NB4 (cell line): ENCODE measurements at places on chromosomes 13 and 19.

- DNase-seq: no peak
Measured at GRCh38 chr13:109955598-109955997, 169.2 kb upstream of the IRS2 start.

DNA sequence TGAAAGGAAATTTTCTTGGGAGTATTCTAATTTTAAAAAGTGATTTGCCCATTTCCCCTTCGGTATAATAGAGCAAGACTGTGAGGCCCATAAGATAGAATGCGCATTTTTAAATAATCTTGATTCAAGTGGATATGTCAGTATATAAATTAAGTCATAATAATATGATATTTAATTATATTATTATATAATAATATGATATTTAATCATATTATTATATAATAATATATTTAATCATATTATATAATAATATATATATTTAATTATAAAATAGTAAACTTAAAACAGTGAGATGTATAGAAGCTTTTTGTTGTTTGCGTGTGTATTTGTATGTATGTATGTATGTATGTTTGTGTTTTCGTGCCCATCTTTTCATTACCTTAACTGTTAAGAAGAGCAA lies 682.5 kb downstream of the PCDH9 start:
- DNase-seq: no peak

DNA sequence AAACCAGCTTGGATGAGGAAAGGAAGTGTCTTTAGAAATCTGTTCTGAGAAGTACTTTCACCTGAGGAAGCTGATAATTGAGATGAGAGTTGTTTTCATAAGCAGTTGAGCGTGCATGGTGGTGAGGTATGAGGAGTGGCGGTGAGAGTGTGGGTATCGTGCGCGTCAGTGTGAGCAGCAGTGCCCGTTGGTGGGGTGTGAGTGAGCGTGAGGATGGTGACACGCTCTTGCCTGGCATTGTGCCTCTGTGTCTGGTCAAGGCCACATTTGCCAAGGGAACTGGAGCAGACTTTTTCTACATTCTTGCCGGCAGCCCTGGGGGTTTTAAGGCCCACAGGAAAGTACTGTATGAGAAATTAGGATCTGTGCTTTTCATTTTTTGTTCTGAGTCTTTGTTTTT lies 36.5 kb upstream of the TEX29 start:
- DNase-seq: no peak

- peak; percentile 4 for DNase-seq
Measured at GRCh38 chr13:97781891-97782305, 171.6 kb upstream of the IPO5 start.

GRCh38 chr13:113877149-113877990 lies 13.5 kb upstream of the GAS6 start:
- no peak for DNase-seq

GRCh38 chr19:38287604-38288003 lies 16.4 kb upstream of the C19orf33 start:
- DNase-seq: peak; percentile 63

- DNase-seq: no peak
Measured at GRCh38 chr13:106755542-106755941, 187.6 kb upstream of the ARGLU1 start.

DNA sequence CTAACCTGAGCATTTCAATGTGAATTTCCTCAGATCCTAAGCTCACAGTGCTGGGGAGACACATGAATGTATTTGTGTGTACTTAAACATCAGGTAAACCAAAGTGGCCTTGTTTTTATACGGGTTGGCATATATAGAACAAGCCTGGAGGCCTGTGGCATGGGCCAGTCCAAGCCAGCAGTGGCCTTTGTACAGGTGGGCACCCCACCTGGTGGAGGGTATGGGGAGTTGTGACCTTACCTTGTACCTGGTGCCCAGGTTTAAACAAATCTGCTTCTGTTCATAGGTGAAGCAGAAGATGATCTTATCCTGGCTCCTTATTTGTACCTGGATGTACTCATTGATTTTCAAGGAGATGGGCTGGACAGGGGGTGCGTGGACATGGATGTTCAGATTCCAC lies 71.0 kb downstream of the ERICH6B start:
- no peak for DNase-seq

DNA sequence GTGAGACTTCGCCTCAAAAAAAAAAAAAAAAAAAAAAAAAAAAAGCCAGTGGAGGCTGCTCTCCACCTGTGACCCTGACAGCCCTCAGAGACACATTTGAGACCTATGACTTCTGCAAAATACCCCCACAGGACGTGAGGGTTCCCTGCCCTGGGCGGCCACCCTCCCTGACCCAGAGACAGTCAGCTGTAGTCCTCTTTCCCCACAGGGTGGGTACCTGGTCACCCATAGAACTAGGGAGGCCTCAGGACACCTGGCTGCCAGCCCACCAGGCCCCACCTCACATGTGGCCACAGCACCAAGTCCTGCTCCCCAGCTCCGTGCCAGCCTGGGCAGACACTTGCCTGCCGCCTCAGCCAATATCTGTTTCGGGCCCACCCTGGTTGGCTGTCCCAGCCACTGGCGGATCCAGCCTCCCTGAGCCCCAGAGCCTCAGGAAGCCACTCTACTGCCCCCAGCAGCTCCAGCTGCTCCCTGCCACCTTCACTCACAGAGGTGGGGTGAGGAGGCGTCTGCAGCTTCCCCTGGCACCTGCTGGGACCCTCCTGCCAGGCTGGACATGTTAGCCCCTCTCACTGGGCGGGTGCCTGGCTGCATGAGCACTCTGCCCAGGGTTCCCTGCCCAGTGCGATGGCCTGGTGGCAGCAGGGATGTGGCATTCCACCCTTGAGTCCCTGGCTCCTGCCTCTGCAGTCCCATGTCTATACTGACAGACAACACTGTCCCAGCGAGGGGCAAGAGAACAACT lies 6.9 kb downstream of the MKNK2 start:
- no peak for DNase-seq

DNA sequence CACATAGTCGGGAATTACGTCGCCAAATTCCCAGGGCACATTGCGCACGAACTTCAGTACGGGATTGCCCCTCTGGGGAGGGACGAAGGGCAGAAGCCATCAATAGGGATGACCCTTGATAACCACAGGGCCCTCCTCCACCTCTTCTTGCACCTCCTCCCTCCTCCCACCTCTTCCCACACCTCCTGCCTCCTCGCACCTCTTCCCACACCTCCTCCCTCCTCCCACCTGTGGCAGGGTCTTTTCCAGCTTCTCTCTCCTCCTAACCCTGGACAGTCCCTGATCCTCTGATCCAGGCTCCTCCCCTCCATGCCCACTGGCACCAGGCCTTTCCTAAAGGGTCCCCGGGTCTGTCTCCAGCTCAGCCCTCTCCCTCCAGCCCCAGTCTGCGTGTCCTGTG lies 3.4 kb downstream of the ERCC1 start:
- no peak for DNase-seq

- peak; percentile 43 for DNase-seq
Measured at GRCh38 chr19:48918801-48919247, 14.7 kb upstream of the DHDH start.

- DNase-seq: no peak
Measured at GRCh38 chr13:98320561-98321105, 143.6 kb upstream of the RNF113B start.

- no peak for DNase-seq
Measured at GRCh38 chr13:42876270-42876714, 94.9 kb downstream of the FAM216B start.

DNA sequence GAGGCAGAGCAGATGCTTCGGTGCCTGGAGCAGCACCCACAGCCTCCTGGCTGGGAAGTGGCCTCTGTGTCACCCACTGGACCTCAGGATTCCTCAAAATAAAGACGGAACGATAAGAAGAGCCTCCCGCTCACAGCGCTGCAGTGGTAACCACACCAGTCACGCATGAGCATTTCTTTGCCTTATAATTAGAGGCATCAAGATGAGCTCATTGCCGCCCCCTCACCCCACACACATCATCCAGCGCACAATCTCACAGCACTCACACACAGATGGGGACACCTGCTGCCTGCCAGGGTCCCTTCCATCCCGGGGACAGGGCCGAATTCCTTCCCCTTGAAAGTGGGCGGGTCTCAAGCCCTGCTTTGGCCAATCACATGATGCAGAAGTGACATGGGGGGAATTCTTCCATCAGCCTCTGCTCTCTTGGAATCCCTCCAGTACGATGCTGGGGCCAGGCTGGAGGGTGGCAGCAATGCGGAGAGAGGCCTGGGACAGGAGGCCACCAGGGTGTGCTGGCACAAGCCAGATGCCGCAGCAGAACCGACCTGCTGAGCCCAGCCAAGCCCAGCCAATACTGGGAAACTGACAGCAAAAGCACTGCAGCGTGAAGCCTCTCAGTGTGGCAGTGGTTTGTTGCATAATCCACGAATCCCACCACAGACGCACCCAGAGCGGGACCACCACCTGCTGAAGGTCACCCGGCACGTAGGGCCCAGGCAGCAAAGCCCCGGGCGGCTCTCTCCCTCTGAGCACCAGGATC lies 16.0 kb downstream of the PIP5K1C start:
- no peak for DNase-seq

DNA sequence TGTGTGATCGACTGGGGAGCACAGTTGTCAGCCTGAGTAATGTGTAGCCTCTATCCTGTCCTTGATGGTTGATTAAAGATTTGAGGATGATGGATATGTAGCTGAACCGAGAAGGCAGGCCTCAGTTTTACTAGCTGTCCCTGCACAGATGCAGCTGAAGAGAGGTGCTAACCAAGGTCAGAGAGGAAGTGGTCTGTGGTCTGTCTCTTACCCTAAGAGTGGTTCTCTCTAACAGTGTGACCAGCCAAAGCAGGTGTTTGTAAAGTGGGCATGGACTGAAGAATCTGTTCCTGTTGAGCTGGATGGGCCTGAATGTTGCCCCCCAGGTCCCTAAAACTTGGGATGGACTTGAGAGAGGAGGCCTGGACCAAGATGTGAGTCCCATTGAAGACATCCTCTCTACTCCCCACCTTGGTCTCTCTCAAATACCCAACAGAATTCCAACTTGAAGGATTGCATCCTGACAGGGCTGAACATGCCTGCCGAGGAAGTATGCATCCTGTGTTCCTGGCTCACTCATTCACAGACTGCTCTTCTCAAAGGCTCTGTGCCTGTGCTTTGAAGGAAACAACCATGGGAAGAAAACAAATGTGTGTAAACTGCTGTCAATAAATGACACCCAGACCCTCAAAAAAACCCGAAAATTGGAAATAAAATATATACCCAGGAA lies 223.8 kb downstream of the MAB21L1 start:
- peak; percentile 8 for DNase-seq

GRCh38 chr13:33441015-33441414 lies 155.5 kb upstream of the STARD13 start:
- peak; percentile 19 for DNase-seq

GRCh38 chr13:50128428-50128931 lies 113.2 kb downstream of the KCNRG start:
- DNase-seq: no peak

DNA sequence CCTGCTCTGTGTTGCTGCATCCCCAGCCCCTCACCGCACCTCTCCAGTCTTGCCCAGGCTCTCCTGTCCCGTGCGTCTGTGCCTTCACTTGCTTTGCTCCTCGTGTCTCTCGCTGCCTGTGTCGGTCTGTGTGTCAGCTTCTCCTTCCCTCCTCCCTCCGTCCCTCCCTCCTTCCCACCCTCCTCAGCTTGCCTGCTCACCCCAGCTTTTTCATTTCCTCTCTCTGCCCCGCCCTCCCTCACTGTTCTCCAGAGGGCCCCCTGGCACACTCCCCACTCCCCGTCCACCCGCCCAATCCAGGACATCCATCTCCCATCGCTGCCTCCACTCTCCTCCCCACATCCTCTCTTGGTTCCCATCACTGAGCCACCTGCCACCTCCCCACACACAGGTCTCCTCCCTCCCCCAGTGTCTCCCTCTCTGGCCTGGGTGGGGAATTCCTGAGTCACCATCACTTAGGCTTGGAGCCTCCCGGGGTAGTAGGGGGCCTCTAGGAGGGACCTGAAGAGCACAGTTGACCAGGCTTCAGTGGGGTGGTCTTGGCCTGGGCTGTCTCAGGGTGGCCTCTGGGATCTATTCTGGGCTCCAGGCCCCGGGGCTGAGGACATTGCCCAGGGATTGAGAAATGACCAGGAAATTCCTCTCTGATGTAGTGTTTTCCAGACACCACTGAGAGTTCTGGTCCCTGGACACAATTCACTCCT lies at the start of gene PTGIR:
Gene PTGIR (minus strand): TSS at position 132 of the 704 bp plus-strand sequence. CDS start 864 bp downstream, outside the sequence.
- peak; percentile 58 for DNase-seq
